ENCODE measurements at places on chromosomes 2 and 18.

GRCh38 chr2:236752096-236752495, 182.5 kb downstream of the ACKR3 start:
- no peak for DNase-seq

GRCh38 chr2:82412021-82412420, 2047.1 kb downstream of the SUCLG1 start:
- DNase-seq, result no peak

DNA sequence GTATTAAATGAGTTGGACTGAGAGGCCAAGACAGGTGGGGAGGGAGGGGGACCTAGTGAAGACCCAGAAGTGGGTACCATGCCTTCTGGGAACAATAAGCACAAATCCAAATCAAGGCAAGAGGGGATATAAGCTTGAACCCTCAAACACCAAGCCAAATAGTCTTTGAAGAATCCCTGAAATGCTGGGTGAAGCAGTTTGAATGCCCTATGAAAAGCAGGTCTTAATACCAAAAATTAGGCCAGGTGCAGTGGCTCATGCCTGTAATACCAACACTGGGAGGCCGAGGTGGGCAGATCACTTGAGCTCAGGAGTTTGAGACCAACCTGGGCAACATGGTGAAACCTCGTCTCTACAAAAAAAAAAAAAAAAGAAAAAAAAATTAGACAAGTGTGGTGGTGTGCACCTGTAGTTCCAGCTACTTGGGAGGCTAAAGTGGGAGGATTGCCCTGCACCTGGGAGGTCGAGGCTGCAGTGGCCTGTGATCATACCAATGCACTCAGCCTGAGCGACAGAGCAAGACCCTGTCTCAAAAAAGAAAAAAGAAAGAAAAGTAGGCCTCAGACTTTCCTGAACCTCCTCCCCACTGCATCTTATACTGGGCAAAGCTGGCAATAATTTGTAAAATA, 3.5 kb downstream of the PCBP1 start:
- no peak for DNase-seq

DNA sequence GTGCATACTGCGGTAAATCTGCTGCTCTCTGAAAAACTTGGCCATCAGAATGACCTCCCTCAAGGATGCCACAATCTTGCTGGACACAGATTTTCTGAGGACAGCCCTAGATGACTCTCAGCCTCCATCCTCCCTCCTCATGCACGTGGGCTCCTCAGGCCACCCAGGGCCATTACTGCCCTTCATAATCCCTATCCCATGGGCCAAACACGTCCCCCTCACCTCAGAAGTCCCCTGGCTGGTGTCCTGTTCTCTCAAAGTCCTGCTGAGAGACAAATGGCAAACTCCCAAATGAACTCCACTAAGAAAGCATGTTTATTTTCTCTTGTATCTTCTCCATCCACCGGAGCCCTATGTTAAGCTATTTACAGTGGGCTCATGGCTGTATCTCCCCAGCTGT, 125.7 kb downstream of the MRO start:
- no peak for DNase-seq

All from mesothelial cell of epicardium (in vitro differentiated cells).